Suprapubic skin (tissue), 4 donors: ENCODE measurements at places on chromosomes 2 and 18. TPM values are rescaled to one million over a fixed set of nuclear protein-coding genes. Genes with fewer than 3 reads are reported as not detected.

DNA sequence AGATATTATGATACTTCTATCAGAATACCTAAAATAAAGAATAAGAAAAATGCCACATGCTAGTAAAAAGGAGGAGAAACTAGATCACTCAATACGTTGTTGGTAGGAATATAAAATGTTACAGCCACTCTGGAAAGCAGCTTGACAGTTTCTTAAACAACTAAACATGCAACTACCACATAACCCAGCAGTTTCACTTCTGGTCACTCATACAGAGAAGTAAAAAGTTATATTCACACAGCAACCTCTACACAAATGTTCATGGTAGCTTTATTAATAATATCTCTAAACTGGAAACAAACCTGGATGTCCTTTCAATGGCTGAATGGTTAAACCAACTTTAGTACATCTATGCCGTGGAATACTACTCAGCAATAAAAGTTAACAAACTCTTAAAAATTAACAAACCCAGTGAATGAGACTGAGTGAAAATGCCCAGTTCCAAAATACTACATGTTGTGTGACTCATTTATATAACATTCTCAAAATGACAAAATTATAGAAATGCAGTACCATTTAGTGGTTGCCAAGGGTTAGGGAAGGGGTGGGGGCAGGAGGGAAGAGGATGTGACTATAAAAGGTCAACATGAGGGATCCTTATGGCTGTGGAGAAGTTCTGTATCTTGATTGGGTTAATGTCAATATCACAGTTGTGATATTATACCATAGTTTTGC is 124.1 kb downstream of the MMADHC start:
- no peak for DNase-seq

DNA sequence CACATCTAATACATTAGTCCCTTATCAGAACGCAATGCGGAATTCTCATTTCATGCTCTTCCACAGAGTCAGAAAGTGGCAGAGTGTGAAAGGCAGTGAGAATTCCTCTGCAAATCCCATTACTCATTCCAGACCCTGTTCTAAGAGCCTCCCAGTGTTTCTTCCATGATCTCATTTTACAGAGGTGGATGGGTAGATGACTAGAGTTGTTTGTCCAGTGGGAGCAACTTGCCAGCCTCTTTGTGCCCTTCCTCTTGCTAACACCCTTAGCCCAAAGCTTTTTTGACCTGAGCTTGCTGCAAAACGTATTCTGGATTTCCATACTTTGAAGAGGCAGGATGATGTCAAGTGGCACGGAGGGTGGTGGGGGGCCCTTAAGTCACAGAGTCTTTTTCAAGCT is 467.7 kb upstream of the RGPD4 start:
- DNase-seq: no peak

- no peak for DNase-seq
Observed at GRCh38 chr2:119549241-119549640, 5.0 kb downstream of the CFAP221 start.

GRCh38 chr2:235533198-235533597 is 39.4 kb downstream of the AGAP1 start:
- no peak for DNase-seq

The CCNT2 gene
- 30.7 TPM for total RNA-seq

- DNase-seq: no peak
Observed at GRCh38 chr2:3280683-3281520, 96.7 kb downstream of the EIPR1 start.

- DNase-seq: no peak
Observed at GRCh38 chr2:20823917-20824316, 1.0 kb upstream of the LDAH start.

The AMER3 gene
- total RNA-seq: not detected

The DNAJC5G gene
- total RNA-seq: not detected

DNA sequence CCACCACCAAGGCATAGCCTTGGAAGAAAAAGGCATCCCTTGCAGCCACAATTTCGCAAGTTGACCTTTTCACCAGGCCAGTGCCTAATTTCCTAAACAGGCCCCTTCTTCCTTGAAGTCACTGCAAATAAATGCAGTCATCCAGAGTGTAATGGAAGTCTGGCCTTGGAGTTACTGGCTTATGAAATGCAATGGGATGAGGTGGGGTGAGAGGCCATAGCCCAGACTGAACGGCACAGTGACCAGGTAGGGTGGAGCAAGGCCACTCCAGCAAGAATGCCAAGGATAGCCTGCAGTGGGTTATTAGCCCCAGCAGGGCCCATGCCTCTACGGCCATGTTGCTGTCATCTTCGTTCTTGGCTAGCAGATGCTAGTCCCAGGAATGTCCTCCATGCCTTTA is 68.4 kb downstream of the BCL11A start:
- no peak for DNase-seq

- no peak for DNase-seq
Observed at GRCh38 chr18:22167091-22167470, 2.3 kb upstream of the GATA6 start.

DNA sequence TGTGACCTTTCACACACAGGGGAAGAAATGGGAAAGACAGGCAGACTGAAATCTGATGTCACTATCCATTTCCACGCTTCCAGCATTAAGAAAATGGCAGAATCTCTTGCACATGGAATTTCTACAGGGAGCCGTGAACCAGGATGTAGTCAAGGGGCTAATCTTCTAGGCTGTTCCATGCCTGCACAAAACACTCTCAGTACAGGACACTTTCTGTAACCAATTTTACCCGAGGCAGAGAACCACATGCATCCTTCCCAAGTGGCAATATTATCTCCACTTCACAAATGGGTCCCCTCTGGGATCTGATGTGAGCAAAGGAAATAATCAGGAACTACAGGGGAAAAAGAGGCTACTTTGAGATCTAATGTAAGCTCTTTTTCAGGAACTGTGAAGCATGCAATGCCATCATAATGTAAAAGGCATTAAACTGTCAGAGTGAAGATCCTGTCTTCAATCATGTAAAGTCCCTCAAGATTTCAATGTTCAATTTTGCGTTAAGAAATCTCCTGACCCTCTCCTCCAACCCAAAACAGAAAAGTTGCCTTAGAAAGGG is 236.9 kb downstream of the RBM43 start:
- no peak for DNase-seq

GRCh38 chr18:36633961-36634412 is 194.8 kb downstream of the TPGS2 start:
- DNase-seq: no peak

DNA sequence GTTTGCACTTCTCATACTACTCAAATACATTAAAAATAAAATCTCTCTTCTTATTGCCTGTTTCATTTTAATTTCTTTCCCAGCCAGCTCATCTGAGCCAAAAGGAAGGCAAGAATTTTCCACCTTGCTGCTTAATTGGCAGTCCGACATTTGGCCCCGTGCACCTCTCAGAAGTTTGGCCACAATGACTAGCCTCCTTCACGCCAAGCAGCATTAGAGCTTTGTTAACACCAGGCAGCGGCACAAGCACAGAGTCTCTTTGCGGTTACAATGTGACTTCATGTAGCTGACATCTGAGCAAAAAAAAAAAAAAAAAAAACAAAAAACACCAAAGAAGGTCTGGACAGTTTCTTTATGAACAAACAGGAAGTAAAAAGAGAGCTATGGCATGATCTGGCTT is 248.9 kb downstream of the OSR1 start:
- DNase-seq: no peak

DNA sequence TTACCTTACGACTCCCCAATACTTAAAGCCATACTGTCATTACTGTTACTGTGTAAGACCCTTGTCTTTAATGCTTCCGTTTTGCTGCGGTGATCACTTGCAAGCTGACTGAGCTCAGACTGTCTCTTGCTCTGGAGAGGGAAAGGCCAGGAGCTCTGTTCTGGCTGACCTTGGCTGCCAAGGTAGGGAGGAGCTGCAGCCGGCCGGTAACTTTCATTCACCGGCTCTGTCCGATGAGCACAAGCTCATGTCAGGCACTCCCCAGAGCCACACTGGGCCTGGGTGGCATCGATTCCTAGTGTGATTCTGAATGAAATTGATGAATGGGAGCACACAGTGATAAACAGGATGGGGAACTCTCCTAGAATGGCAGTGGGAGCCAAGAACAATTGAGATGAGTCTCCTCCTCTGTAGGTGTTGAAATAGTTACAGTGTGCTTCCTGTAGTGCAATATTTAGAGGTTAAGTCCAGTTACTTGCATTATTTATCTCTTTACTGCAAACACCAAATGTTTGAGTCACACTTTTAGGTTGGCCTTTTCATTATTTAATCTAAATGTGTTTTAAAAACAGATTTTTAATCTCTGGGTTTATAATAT is 100.9 kb downstream of the ATP9B start:
- DNase-seq: no peak

- DNase-seq: no peak
Observed at GRCh38 chr2:214574084-214574781, 163.4 kb downstream of the VWC2L start.

The CRYGA gene
- not detected for total RNA-seq

The NTSR2 gene
- total RNA-seq: not detected

DNA sequence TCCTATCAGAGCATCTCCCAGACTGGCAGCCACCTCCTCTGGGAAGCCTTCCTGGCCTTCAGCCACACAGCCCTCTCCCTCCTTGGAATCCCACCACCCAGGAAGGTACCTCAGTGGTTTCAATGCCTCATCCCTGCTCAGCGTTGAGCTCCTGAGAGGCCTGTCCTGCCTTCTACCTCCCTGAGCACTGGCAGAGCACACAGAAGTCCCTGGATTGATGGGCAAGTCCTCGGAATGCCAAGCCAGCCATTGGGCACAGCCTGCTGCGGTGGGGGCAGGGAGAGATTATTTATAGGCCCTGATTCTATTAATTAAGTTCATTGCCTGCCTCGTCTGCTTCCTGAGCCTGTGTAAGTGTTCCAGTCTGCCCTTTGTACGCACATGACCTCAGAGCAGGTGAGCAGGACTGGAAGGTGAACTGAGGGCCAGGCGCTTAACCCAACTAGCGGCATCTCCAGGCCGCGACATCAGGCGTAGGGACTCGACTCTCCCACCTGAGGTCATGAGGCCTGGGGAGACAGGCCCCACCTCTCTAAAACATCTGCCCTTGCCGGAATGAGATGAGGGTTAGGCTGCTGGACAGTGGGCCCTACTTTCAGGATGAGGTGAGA is 63.4 kb downstream of the SMAD7 start:
- DNase-seq: no peak

GRCh38 chr2:42424033-42424432 is 63.0 kb upstream of the COX7A2L start:
- no peak for DNase-seq

DNA sequence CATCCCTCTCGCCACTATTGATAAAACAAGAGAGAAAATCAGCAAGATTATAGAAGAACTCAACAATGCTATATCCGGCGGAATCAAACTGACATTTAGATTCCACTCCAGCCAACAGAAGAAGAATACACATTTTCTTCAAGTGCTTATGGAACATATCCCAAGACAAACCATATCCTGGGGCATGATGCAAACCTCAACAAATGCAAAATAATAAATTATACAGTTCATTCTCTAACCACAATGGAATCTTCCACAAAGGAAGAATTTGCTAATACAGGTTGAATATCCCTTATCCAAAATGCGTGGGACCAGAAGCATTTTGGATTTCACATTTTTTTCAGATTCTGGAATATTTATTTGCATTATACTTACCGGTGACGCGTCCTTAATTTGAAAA is 51.4 kb upstream of the YPEL5 start:
- no peak for DNase-seq

DNA sequence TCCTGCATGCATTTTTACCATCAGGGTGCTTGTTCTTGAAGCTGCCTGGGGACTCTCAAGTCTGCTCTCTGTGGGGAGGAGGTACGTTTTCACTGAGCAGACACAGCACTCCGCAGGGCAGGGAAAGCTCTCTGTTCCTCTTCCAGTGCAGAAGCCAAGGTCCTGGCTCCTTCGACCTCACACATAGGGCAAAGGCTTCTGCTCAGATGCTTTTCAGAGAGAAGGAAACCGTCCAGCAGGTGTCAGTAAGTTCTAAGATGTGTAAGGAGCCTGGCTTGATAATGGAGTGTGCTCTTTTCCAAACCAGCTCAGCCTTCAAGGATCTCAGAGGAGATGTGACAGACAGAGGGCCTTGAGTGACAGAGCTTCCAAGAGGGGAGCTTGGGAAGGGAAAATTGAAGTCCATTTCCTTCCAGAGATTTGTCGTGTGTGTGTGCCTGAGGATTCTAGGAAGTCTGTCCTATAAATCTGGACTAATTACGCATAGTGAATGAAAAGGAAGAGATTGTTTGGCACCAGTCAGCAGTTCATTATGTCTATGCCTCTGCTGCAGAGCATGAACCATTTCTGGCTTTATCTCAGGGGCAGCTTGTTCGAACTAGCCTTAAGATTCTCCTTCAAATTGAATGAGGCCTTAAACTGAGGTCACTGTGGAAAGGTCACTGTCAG is 67.3 kb upstream of the UPP2 start:
- DNase-seq: no peak

The CLEC4F gene
- 3.0 TPM for total RNA-seq

DNA sequence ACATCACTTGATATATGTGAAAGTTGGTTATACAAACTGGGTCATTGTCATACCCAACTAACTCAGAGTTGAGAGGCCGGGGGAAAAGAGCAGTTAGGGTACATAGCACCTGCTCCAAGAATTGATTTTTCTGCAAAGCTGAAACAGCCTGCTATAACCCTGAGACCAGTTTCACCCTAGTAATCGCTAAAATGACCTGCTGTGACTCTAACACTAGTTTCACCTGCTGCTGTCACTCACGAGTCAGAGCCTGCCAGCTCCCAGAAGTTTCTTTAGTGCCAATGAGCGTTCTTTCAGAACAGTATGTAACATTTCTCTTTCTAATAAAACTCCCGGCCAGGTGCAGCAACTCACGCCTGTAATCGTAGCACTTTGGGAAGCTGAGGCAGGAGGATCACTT is 28.0 kb downstream of the SRSF7 start:
- no peak for DNase-seq

DNA sequence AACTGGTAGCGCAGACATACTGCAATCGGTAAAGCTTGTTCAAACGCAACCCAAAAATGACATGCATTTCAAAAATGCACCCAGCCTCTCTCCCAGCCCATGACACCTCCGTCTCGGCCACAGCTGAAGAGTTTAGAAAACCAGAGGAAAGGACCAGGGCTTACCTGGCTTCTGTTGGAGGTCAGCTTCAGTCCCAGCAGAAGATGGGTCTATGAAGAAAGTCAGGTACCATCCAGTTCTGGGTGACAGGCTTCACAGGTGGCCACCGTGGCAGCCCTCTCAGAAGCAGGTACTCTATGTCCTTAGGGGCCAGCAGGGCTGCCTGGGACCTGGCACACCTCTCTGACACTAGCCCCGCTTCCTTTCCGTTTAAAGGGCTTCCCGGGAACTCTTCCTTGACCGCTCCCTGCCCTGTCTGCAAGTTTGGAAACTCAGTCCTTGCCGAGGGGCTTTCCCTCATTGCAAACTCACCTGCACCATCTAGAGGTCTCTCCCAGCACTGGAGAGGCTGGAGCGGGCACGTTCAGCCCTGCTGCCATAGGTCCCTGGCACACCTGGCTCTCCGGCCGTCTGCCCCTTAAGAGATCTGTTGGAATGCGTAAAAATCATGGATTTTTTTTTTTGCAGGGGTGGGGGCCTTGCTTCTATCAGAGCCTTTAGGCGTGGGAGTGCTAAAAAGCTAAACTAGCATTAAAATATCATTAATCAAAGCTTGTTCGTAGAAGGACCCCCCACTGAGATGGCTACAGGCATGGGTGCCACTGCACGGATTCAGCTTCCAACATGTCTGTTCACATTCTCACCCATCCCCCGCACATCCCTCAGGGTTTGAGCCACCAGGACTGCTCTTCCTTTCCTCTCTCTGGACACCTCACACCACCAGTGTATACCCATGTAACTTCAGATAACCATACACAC is at the start of gene EDAR:
Gene EDAR, minus strand, starts transcription at position 425 of the 918 bp plus-strand sequence. CDS start 58,206 bp downstream, outside the sequence.
- no peak for DNase-seq

- no peak for DNase-seq
Observed at GRCh38 chr18:2657788-2658458, 2.4 kb downstream of the SMCHD1 start.
